ENCODE measurements at places on chromosomes 3 and 15.

GRCh38 chr3:126487151-126487771, 11.6 kb upstream of the ZXDC start:
- DNase-seq: no peak

GRCh38 chr15:79970624-79971434, at the start of gene BCL2A1:
BCL2A1 (minus strand) TSS chr15:79971196; CDS start chr15:79971119, 77 bp downstream.
- DNase-seq: no peak

- no peak for DNase-seq
These were observed 14.8 kb downstream of the CYP1A2 start for GRCh38 chr15:74763416-74763815.

GRCh38 chr3:136932523-136932922, 25.3 kb upstream of the IL20RB start:
- DNase-seq: no peak

- DNase-seq: peak; percentile 90
These were observed 381.2 kb downstream of the GABRB3 start for GRCh38 chr15:26391567-26392194.

GRCh38 chr15:41806291-41807181, 21.4 kb upstream of the JMJD7 start:
- no peak for DNase-seq

- no peak for DNase-seq
These were observed 250.3 kb downstream of the EDEM1 start for GRCh38 chr3:5437783-5438323.

- no peak for DNase-seq
These were observed 290.4 kb upstream of the C2CD4B start for GRCh38 chr15:62455441-62455921.

DNA sequence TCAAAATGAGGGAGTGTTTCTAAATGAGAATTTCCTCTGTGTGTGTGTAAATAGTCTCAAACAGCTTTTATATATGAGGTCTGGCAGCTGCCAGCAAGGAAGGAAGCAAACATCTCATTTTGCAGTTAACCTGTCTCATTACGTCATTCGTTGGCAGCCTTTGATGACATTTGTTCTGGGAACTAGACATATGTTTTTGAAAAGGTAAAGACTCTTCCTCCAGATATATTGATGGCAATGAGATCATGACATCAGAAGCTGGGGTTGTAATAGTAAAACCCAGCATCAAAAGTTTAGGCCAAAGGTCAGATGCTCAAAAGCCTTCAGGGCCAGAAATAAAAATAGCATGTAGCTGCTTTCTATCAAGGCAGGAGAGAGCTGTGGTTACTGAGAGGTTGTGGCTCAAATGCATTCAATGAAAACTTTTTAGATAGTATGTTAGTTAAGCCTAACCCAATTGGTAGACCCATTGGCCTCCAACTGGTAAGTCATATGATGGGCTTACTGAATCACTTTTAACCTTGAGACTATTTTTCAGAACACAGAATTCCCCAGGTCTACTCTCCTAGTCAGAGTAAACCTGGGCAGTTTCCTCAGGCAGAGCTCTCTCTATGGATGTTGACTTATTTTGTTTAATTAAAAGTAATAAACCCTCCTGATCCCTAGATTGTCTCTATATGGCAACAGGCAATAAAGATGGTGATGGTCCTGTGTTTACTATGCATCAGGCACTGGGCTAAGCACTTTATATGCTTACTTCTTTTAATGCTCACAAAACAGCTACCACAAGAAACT, 386.5 kb upstream of the CFAP20DC start:
- DNase-seq: no peak

- DNase-seq: no peak
These were observed 301.8 kb upstream of the PROK2 start for GRCh38 chr3:72086743-72087087.

GRCh38 chr3:48765376-48765775, 48.4 kb upstream of the IP6K2 start:
- DNase-seq: no peak

DNA sequence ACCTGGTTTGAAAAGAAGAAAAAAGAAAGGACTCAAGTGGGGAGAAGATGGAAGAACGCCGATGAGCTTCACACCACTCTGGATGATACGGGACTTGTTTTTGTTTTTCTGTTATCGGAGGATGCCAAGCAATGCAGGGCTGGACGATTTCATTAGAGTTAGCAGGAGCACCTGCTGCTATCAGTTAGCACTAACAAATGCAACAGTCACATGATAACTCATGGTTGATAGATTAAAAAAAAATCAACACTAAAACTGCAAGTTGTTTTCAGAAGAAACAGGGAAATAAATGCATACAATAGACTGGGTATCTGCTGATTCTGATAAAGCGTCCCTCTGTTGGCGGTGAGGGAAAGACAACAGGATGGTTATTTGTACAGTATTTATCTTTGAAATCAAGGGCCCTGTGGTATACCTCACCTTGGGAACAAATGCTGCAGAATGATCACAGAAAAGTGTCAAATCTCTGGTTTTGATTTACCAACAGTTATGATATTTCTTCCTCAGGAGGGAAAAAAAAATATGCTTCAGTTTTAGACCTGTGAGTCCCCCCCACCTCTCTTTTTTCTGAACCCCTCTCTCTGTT, 575.1 kb downstream of the FOXP1 start:
- no peak for DNase-seq

GRCh38 chr15:65580287-65580686, 30.6 kb downstream of the INTS14 start:
- no peak for DNase-seq

- no peak for DNase-seq
These were observed 22.5 kb downstream of the SLC6A20 start for GRCh38 chr3:45773714-45774449.

DNA sequence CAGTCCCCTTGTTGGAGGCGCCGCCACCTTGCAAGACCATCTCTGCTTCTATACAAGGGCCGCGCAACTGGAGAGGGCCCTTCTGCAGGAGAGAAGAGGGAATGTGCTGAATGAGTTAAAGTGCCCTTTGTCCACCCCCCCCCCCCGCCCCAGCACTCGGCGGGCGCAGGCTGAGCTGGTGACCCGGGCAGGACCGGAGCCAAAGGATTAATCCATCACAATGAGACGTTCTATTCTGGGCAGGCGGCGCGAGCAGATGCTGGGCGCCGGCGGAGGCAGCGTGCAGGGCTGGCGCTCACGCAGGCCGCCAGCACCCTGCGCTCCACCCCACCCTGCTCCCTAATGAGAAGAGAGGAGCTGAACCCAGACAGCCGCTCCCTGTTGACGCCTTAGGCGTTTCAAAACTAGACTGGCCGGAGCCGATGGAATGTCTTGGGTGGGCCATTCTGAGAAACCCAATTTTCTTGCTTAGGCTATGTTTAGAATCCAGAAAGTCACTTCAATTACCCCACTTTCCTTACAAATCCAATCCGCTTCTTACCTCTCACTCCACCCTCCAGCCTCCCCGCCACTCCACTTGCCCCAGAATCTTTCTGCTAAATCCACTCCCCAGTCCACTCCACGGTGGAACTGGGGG, 32.9 kb downstream of the GJD2 start:
- peak; percentile 56 for DNase-seq

- no peak for DNase-seq
These were observed 6.3 kb downstream of the GORASP1 start for GRCh38 chr3:39101022-39101689.

GRCh38 chr3:36972163-36972562, 20.8 kb downstream of the EPM2AIP1 start:
- no peak for DNase-seq

- DNase-seq: no peak
These were observed 418.3 kb downstream of the OTOL1 start for GRCh38 chr3:161914703-161915417.

DNA sequence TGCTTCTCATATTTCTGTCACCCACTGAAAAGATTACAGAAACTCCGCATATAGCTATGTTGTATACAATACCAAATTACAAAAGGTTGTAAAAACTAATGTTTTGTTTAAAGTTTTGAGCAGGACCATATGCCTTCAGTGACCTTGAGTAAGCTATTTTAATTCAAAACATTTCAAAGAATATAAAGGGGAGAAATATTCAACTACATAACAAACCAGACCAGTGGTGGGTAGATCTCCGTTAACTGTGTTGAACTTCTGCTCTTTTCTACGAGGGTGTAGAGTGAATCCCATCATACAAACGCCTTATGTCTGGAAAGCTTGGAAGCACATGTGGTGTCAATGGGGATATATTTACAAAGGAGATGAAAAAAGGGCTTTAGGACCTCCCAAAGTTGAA, 68.4 kb upstream of the NR2F2 start:
- DNase-seq: no peak

- no peak for DNase-seq
These were observed 566.3 kb downstream of the NR2F2 start for GRCh38 chr15:96896766-96897165.

GRCh38 chr15:36571301-36571700, 8.1 kb upstream of the CDIN1 start:
- no peak for DNase-seq

GRCh38 chr3:110583373-110583935, 488.2 kb upstream of the NECTIN3 start:
- no peak for DNase-seq

DNA sequence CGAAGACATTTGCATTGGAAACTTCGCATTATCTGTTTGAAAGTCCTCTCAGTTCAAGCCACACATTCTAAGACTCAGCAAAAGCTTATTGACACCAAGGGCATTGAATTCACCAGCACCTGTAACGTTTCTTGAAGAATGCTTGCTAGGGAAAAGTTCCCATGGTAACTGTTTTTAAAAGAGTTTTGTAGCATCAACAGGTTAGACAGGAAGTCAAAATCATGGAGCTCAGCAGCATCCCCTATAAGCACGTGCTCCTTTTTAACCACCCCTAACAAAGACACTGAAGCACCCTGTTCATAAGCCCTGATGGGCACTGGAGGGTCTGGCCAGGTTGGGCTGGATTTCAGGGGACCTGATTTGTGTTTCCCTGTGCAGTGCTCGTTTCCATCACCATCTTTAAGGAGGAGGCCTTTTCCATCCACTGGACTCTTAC, 229.7 kb upstream of the BHLHE40 start:
- DNase-seq: no peak

DNA sequence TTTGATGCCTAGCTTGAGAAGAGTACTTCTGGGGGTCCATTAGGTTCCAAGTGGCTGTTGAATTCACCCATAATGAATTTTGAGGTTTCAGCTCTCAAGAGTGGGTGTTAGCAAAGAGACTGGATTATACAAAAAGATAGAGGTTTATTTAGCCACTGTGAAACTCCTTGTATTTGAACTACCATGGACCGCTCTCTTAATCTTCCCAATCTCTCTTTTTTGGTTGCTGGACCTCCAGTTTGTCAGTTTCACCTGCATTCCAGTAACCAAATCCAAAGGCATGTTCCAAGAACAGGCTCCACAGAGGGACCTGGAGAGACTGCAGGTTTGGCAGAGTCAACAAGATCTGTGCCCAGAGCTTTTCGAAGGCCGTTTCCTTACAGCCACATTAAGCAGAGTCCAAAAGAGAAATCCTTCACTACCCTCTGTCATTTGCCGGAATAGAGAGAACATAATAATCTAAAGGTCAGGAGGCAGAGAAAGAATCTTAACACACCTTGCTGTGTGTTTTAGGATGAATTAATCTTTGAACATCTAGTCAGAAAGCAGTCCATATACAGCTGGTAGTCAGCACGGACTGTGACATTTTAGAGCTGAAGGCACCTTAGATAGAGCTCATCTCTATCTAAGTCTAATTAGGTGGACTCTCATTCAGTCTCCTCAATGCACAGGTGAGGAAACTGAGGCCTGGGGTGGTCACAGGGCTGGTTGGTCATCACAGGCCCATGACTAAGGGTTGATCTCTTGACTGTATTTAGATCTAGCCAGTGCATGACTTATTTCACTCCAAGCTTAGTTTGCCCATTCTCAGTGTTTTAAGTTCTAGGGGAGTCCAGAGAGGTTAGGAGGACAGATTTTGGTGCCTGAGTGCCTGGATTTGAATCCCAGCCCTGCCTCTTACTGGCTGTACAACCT, 1.3 kb downstream of the ABHD2 start:
- DNase-seq: no peak

DNA sequence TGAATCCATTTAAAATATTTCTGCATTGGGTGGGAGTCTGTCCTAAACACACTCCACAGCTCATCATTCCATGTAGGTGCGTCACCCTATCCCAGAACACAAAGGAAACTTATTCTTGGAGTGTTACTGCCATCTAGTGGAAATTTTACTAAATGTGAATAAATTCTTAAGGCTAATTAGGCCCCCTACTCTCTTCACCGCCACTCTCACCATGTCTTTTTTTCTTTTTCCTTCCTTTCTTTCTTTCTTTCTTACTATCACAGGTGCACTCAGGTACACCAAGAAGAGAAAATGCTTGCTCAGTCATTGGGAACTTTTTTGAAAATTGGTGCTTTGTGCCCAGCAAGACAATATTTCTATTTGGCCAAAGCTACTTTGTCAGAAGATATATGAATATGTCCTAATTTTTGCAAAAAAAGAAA, 26.4 kb upstream of the ATP8B4 start:
- DNase-seq: peak; percentile 58

GRCh38 chr3:104040896-104041295, 1325.8 kb upstream of the ALCAM start:
- DNase-seq: no peak

GRCh38 chr15:59741274-59741906, 52.3 kb upstream of the BNIP2 start:
- DNase-seq: no peak

GRCh38 chr3:44104043-44104442, 137.6 kb upstream of the TOPAZ1 start:
- no peak for DNase-seq
